ENCODE measurements at places on chromosomes 12 and 14. TPM values are rescaled to one million over a fixed set of nuclear protein-coding genes. Genes with fewer than 3 reads are reported as not detected.

GRCh38 chr14:63282997-63283883, 35.5 kb downstream of the GPHB5 start:
- peak; percentile 77 for DNase-seq

- DNase-seq, result no peak
These were observed 52.6 kb downstream of the CALM1 start for GRCh38 chr14:90449411-90449810.

- DNase-seq, result peak; percentile 71
These were observed 20.4 kb downstream of the DLK1 start for GRCh38 chr14:100747021-100747586.

The TMEM117 gene
- 4.0 TPM for polyA plus RNA-seq

DNA sequence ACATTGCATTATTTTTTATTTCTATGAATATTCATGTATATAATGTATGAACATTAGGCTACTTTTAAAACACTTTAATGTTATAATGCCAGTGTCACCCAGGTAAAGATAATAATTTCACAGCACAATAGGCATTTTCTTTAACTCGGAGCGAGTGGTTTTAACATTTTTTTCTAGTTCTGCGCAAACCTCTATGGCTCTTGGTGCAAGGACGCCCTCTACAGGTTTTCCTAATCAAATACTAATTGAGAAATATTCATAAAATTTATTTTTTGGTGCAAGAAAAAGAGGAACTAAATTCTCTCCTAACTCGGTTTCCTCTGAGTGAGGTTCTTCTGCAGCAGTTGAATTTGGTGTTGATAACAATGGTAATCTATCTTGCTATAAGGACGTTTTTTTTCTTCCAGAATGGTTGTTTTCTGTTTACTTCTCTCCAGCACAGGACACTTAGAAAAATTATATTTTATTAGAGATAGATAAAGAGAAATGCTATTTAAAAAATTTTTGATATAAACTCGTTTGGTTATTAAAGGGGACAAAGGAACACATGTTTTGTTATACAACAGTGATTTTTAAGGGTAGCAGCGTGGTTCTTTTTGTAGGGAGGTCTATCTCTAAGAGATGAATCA, 2.4 kb upstream of the WIF1 start:
- no peak for DNase-seq

DNA sequence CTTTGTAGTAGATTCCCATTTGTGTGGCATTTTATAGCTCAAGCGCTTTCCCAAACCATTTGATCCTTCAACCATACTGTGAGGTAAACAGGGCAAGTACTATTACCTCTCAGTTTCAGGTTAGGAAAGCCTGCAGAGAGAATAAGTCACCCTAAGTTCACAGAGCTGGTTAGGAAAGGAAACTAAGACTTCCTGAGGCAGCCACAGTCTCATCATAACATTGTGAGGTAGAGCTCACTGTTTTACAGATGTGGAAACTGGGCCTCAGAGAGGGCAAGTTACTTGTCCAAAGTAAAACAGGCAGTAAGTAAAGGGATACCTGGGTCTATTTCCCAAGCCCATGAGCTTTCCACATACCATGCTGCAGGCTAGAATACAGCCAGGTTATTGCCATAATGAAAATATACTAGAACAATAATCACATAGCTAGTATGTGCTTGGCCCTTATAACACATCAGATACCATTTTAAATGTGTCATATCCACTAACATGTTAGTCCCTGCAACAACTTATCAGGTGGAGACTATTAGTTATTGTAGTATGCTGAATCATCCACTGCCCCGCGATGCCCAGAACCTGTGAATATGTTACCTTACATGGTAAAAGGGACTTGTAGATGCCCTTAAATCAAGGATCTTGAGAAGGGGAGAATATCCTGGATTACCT, 150.9 kb upstream of the GRIP1 start:
- no peak for DNase-seq

The APOF gene
- polyA plus RNA-seq, result not detected

The VAMP1 gene
- not detected for polyA plus RNA-seq

- DNase-seq, result no peak
These were observed 23.6 kb upstream of the TTC7B start for GRCh38 chr14:90839889-90840266.
